ENCODE measurements at places on chromosomes 1 and 21. TPM values are rescaled to one million over a fixed set of nuclear protein-coding genes. Genes with fewer than 3 reads are reported as not detected.

DNA sequence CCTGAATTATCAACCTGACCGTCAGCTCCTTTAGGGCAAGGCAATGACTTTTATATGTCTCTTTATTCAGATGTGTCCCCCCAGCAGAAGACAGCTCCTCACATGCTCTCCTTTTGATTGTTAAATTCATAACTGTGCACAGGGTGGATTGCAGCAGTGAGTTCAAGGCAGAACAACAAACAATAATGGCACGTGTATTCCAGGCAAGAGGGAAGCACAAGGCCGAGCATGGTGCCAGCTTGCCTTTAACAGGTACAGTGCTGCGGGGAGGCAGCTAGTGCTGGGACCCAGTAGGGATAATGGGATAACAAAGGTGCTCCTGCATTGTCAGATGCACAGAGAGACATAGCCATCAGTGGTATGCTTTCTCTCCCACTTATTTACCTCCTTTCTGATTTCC lies 248.4 kb downstream of the RHOU start:
- no peak for DNase-seq

DNA sequence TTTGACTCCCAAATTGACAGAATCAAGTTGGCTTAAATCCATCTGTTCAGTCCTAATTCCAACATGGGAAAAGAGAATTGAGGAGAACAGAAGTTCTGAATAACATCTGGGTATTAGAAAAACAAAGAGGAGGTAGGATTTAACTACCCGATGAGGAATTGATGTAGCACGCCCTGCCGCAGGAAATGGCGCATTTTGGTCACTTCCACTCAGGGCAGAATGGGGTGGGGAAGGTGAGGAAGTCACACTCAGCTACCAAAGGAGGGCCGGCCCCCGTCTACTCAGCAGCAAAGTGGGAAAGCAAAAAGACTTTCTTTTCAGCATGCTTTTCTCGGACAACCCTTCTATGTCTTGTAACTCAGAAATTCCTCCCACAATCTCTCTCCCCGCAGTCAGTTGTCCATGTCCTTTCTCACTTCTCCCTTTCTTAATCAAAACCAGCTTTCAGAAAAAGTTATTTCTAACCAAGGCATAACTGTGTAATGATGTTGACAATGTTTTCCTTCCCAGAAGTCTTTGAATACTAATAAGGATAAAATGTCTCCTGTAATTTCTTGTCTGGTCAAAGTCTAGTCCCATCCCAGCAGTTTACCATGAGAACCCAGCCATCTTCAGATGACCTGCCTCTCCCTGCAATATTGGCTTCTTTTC lies 60.5 kb upstream of the SIPA1L2 start:
- DNase-seq: no peak

DNA sequence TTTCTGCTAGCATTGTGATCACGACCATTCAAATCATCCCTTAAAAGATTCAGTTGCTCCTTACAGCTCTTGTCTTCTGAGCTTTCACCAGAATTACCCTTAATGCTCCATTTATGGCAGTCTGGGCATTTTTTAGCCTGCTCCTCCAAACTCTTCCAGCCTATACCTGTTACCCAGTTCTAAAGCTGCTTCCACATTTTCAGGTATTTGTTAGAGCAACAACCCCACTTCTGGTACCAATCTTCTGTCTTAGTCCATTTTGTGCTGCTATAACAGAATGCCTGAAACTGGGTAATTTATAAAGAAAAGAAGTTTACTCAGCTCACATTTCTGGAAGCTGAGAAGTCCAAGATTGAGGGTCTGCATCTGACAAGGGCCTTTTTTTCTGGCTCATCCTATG lies 17.2 kb downstream of the MYBPH start:
- no peak for DNase-seq

GRCh38 chr1:223514644-223515043 lies 121.4 kb downstream of the CCDC185 start:
- no peak for DNase-seq

DNA sequence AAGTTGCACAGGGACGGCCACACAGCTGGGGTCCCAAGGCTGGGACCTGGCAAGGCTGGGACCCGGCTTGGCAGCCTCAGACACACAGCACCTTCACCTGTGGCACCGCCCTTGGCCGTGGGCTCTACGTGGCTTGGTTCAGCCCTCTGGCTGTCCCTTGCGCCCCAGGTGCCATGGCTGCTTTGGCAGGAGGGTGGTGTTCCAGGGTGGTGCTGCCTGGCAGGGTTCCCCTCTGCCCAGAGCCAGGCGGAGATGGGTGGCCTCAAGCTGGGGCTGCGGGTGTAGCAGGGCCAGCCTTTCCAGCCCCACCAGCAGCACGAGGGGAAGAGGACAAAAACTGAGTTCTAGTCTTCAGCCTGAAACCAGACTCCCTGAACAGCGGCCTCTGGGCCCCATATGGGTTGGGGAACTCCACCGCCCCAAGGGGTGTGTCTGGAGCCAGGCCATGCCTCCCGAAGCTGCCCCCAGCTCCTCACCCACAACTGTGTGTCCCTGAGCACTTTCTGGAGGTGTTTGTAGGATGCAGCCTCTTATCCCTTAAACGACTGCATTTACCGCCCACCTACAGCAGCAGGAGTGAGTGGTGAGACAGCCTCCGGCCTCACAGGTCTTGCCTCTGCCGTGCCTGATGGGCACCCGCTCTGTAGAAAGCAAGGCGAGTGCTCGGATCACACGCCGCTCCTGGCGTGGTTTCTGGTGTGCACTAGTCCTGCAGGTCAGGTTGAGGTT lies 92.3 kb downstream of the PDE9A start:
- DNase-seq: peak; percentile 47

- DNase-seq: no peak
Observed at GRCh38 chr1:213884942-213885341, 102.8 kb upstream of the PROX1 start.

DNA sequence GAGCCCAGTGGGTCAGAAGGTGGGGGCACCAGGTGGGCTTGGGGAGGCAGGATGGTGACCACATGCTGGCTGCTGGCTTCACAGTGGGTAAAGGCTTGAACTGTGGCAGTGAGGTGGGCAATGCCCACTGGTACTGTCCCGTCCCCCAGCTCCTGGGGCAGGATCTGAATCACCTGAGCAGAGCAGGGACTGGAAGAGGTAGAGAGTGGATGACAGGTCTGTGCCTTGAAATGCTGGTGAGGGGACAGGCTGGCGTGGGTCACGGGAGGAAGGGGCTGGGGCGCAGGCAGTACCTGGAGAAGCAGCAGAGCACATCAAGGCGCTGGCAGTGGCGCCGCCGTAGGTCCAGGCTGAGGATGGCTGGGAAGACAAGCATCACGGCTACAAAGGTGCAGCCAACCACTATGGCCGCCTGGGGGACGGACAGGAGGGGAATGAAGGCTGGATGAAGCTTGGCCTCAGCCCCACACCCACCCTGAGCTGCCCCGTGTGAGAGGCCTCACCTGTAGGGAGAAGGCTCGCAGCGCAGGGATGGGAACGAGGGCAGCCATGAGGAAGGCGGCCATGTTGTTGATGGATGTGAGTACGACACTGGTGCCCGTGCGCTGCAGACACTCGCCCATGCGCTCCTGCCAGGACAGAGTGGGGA lies 14.9 kb downstream of the PTCH2 start:
- DNase-seq: peak; percentile 63

DNA sequence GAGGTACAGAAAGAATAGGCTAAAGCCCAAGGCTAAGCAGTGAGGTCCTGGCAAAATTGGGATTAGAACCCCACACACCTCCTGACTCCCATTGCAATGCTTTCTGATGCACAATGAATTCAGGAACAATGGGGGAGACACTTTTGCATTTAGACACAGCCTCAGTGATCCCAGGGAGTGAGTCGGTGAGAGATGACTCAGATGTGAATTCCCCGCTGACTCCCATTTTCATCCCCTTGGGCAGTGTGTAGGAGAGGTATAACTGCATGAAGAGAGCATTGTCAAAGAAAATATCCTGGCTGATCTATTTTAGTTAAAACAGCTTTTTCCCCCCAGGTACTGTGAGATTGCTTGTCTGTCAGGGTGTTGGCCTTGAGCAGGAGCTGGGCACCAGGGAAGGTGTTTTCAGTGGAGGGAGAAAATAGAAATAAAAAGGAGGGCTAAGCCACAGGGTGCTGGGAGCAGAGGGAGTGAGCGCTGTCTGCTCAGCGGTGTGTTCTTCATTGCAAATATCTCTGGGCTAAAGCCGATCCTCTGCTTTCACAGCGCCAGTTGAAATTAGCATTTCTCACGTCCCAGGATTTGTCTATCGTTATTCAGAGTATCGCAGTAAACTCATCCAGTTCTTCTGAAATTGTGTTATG lies 247.7 kb upstream of the PTBP2 start:
- DNase-seq: no peak

- DNase-seq: no peak
Observed at GRCh38 chr1:171753685-171754352, 12.0 kb upstream of the VAMP4 start.

- DNase-seq: no peak
Observed at GRCh38 chr1:1287288-1288110, 7.3 kb downstream of the SCNN1D start.

DNA sequence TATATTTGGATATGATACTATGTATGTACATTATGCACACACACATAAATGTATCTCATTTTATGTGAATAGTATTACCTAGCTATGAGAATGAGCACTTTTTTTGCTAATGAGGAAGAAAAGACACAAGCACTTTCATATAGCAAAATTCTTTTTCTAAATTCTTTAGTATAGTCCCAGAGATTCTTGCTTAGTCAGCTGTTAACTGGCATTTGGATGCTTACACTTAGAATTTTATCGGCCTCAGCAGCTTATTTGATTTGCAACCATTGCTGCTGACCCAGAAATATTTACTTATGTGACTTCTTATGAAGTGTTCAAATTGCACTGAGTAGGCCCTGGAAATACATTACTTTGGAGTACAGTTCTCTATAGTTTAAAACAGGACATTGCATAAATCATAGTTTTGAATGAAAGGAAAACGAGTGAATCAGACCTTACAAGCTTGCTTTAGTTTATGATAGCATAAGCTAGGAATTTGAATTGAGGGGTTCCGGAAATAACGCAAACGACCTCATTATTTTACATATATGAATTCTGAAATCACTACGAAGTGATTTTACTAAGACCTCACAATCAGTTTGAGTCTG lies 653.9 kb upstream of the NEGR1 start:
- no peak for DNase-seq

DNA sequence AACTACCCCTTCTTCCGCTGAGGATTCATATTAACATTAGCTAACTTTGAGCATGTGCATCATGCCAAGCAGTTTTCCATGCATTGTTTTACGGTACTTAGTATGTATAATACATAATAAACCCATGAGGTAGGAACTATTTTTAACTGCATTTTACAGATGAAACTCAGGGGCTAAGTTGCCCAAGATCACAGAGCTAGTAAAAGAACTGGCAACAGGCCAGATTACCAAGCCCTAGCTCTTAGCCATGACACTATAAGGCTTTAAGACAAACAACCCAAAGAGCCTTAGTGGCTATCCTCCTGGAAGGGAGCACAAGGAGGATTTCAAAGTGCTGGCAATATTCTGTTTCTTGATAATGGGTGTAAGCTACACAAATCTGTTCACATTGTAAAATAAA lies 6.1 kb downstream of the AK2 start:
- DNase-seq: no peak

DNA sequence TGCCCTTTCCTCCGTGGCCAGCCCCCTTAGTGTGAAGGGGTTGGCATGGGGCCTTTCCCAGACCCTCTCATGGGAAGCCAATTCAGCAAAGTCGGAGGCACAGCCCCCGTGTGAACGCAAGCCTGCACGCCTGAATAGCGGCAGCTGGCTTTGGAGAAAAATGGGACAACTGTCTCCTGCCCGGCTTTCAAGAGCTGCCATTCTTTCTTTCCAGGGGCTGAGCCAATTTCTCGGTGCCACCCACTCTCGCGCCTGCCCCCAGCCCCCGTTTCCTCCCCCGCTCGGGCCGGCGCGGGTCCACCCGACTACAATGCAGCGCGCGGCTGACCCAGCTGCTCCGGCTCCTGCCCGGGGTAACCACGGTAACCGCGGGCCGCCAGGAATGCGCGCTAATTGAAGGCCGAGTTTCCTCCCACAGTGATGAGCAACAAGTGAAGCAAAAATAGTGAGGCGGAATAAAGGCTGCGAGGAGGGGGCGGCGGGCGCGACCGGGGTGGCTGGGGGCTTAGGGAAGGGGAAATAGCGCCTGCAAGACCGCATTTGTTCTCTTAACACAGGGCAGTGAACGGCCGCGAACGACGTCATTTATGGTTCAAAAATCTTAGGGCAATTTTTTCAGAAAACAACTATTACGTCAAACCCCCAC lies 27.8 kb downstream of the ILDR2 start:
- DNase-seq: peak; percentile 65

DNA sequence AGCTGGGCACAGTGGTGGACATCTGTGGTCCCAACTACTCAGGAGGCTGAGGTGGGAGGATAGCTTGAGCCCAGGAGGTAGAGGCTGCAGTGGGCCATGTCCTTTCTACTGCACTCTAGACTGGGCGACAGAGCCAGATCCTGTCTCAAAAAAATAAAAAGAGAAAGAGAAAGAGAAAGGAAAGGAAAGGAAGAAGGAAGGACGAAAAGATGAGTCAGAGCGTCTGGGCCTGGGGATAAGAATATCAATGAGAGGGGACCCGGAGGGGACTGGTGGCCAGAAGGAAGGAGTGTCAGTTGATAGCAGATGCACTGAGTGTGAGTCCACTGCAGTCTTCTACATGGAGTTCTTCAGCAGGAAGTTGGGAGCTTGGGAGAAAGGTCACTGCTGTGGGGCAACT lies 75.6 kb downstream of the SYT6 start:
- no peak for DNase-seq

- DNase-seq: no peak
Observed at GRCh38 chr1:6056572-6056948, 10.9 kb downstream of the KCNAB2 start.

GRCh38 chr1:119714583-119714982 lies 2.8 kb downstream of the PHGDH start:
- DNase-seq: no peak

GRCh38 chr1:54012863-54013262 lies 5.1 kb downstream of the LDLRAD1 start:
- DNase-seq: no peak

GRCh38 chr21:33640697-33641351 lies 717 bp downstream of the CRYZL1 start:
- DNase-seq: no peak

GRCh38 chr1:212701910-212702309 lies 2.3 kb upstream of the BATF3 start:
- DNase-seq: no peak

The CELA2B gene
- not detected for total RNA-seq

The CDC42 gene
- total RNA-seq: 234 TPM

The SPRR2G gene
- total RNA-seq: not detected

The SH2D5 gene
- 0.52 TPM for total RNA-seq

The SEMA4A gene
- 30.7 TPM for total RNA-seq

The SYPL2 gene
- 3.1 TPM for total RNA-seq

The GUCA2A gene
- not detected for total RNA-seq

The DEDD gene
- 37.5 TPM for total RNA-seq

The GJA5 gene
- total RNA-seq: 62.2 TPM

The CELSR2 gene
- total RNA-seq: 7.4 TPM

The RAB42 gene
- total RNA-seq: 5.5 TPM

The TMEM183A gene
- total RNA-seq: 50.4 TPM

Measured in upper lobe of right lung (tissue), 1 donor.